NCI-H1694 treated with DMSO at 0.1 percent for 48 hours (cell line): ENCODE measurements at places on chromosomes 2 and 18.

DNA sequence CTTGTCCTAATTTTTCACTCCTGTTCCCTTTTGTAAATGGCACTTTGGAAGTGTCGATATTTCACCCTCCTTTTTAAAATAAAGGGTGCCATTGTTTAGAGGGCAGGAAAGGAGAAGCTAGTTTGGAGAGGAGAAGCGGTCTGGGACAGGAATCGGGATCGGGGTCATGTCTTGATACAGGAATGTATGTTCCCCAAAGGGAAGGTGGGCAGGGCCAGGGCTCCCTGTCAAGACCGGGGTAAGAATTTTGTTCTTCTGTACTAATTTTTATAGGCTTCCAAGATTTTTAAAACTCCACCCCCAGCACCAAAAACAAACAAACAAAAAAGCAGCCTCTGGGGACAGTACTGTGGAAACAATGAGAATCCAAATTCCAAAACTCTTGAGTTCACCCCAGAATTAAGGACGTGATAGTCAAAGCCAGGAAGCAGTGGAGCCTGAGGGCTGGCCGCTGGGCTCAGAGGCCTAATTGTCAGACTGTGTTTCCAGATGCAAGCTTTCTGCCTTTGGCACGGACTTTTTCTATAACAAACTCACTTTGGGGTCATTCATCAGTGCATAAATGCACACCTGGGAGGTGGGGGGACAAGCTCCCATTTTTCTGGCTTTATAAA, 250.4 kb upstream of the SIX2 start:
- no peak for DNase-seq

DNA sequence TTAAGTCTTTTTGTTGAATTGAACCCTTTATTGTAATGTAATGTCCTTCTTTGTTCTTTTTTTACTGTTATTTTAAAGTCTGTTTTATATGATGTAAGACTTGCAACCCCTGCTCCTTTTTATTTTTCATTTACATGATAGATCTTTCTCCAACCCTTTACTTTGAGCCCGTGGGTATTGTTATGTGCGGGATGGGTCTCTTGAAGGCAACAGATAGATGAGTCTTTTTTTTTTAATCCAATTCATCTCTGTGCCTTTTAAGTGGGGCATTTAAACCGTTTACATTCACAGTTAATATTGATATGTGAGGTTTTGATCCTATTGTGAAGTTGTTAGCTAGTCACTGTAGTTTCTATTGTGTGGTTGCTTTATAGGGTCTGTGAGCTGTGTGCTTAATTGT, 120.6 kb downstream of the NCOA1 start:
- DNase-seq: no peak

DNA sequence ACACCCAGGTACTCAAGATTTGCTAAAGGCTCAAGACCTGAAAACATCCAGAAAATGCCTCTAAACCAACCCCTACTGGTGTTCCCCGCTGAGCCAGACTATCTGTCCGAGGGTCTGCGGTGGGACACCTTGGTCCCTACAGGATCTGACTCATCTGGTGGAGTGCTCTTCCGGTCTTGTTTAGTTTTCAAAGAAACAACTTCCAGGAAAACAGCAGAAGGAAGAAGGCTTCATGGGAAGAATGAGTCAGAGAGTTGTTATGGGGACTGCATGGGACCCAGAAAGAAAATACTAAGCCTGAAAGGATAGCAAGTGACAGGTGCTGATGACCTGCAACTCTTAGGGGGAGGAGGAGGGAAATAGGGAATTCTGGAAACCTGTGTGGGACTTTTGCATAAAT, 41.3 kb downstream of the ZFP36L2 start:
- no peak for DNase-seq

- no peak for DNase-seq
These were observed at the start of gene CYRIA for GRCh38 chr2:16665748-16666448. Gene CYRIA, minus strand, starts transcription at chr2:16665834. Its CDS starts 77,715 bp downstream, at chr2:16588119.

GRCh38 chr18:45255197-45255890, 359.9 kb upstream of the SLC14A2 start:
- no peak for DNase-seq

DNA sequence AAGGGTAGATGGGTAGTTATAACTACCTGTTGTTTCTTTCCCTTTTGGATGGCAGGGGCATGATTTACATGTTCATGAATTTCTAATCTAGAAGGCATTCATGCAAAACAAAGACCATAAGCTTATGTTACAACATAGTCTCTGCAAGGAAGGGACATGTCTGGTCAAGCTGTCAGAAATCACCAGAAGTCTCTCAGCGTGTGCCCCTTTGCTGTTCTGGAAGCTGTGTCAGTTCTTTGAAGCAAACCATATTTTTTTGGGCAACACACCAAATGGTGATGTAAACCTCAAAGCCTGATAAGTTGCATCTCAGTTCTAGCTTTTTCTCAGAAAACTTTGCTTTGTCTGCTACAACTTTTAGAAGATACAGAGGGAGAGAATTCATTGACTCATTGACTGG, 173.5 kb upstream of the CTAGE1 start:
- DNase-seq: no peak

GRCh38 chr18:31508781-31509180, 10.8 kb downstream of the DSG2 start:
- DNase-seq: no peak

GRCh38 chr2:217555081-217555876, 447.5 kb downstream of the TNS1 start:
- DNase-seq: no peak

GRCh38 chr18:42326752-42327151, 371.7 kb downstream of the PIK3C3 start:
- DNase-seq: no peak

DNA sequence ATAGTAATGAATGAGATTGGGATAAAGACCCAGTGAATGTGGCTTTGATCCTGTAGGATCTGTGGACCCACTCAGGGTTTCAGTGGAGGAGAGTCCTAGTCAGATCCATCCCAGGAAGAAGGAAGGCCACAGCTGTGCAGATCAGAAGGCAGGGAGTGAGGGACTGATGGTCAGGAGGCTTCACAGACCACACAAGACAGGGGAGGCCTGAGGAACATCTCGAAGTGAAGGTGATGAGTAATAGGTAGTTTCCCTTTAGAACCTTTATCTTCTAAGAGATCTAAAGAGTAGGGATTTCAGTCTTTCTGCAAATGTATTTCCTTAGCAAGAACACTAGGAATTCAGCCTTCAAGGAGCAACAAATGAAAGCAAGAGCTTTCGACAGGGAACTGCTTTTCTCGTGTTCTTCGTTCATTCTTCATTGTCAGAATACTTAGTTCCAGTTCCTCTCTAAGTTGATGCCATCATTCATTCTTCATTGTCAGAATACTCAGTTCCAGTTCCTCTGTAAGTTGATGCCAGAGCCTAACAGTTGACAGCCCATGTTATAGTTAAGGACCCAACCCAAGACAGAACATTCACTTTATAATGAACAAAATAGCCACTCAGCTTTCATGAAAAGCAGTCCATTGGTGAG, 150.2 kb upstream of the EPAS1 start:
- no peak for DNase-seq

DNA sequence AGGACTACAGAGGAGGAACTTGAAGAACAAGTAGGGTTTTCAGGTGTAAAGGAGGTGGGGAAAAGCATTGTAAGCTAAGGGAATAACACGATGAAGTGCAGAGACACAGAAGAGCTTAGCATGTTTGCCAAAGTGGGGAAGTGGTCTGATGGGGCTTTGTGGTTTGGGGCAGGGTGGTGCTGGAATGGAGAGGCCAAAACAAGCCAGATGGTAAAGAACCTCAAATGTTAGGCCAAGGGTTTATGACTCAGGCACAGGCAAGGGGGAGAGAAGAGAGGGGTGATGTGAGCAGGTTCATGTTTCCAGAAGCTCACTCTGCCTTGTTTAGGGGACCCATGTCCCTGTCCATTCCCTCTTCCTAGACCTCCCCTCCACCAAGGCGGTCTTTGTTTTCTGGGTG, 104.5 kb upstream of the YWHAQ start:
- no peak for DNase-seq

- no peak for DNase-seq
These were observed 23.3 kb downstream of the TTC32 start for GRCh38 chr2:19878268-19879046.

DNA sequence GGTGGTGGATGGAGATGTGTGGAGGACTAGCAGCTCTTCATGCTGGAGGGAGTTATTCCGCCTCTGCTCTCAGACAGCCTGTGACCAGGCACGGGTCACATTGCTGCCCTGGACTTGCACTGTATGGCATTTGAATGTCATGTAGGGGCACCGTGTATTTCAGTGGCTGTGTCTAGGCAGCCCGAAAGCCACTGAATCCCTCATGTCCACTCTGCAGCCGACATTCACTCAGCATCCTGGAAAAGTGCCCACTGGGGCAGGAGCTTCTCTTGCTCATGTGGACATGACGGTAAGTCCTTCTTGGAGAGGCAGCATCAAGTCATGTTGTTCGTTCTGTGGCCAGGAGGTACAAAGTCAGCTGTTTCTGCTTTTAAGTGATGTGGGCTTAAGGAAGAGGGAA, 127.9 kb downstream of the SH3RF3 start:
- DNase-seq: no peak

- DNase-seq: no peak
These were observed 70.4 kb upstream of the CYP1B1 start for GRCh38 chr2:38146275-38146906.

- DNase-seq: no peak
These were observed 522.5 kb upstream of the ID2 start for GRCh38 chr2:8159211-8159965.

GRCh38 chr2:109377976-109378375, 235.8 kb downstream of the SEPTIN10 start:
- DNase-seq: no peak

DNA sequence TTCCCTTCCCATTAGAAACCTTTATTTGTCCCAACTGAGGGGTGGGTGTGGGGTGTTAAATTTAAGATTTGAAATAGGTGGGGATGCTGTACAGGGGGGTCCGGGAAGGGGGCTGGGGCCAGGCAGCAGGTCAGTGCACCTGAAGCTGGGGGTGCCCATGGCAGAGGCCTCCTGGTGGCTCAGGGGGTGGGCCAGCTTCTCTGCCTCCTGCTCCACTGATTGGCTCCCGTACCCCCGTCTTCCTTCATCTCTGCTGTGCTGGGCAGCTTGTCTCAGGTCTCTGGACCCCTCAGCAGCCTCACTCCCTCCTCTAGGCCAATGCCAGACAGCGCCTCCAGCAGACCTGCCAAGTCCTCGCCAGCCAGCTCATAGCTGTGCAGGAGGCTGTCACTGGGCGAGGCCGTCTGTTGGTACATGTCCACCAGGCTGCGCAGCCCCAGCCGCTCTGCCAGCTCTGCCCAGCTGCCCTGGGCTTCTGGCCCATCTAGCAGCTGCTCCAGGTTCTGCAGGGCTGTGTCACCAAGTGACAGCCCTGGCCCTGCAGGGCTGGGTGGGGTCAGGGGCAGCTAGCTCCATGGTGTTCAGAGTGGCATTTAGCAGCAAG, 2.0 kb upstream of the ANKRD62 start:
- DNase-seq: no peak

- DNase-seq: no peak
These were observed 2.4 kb downstream of the POU3F3 start for GRCh38 chr2:104856086-104856972.

DNA sequence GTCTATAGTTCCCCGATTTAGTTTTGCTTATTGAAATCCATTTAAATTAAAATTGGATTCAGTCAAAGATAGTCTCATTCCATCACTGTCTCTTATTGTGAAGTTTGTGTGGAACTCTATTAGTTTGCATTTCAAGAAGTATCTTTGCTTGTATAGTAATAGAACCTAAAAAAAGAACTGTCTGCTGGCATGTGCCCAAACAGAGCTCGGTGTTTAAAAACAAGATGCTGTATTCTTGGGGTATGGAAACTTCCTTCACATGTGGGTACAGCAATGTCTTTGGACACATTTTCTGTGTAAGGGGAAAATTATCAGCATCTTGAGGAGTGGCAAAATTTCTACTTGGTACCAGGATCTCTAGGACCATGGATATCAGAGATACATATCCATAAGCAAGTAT, 292.6 kb downstream of the PLCL1 start:
- no peak for DNase-seq

- no peak for DNase-seq
These were observed 389.6 kb downstream of the TRIB2 start for GRCh38 chr2:13106302-13106701.

DNA sequence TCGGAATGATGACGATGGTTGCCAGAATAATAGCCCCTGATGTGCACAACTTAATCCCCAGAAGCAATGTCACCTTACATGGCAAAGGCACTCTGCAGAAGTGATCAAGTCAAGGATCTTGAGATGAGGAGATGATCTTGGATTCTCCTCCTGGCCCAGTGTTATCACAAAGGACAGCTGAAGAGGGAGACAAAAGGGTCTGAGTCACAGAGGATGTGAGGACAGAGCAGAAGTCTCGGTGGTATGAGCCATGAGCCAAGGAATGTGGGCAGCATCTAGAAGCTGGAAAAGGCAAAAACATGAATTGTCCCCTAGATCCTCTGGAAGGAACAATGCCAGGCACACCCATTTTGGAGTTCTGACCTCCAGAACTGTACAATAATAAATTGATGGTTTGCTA, 358.5 kb downstream of the MYCN start:
- no peak for DNase-seq

DNA sequence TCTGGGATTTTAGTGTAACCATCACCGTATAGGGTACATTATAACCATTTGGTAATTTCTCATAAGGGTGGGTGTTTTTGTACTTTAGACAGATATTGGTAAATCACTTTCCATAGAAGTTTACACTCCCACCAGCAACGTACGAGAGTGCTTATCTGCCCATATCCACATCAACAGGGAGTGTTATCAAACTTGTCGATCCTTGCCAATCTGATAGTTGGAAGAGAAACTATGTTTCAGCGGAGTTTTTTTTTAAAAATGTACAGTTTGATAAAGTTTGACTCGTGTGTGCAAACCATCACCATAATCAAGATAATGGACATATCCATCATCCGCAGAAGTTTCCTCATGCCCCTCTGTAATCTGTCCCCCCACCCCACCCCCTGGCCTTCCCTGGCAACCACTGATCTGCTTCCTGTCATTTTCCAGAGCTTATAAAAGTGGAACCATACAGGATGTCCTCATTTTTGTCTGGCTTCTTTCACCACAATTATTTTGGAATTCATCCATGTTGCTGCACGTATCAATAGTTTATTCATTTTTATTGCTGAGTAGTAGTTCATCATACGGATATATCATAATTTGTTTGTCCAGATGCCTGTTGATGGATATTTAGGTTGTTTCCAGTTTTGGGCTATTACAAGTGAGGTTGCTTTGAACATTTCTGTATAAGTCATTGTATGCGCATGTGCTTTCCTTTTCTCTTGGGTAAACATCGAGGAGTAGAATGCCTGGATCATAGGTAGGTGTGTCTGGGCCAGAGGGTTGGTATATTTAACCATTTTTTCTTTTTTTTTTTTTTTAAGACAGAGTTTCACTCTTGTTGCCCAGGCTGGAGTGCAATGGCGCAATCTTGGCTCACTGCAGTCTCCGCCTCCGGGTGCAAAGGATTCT, 18.6 kb downstream of the GLI2 start:
- DNase-seq: no peak

- no peak for DNase-seq
These were observed 36.9 kb upstream of the RAB31 start for GRCh38 chr18:9671214-9671613.

DNA sequence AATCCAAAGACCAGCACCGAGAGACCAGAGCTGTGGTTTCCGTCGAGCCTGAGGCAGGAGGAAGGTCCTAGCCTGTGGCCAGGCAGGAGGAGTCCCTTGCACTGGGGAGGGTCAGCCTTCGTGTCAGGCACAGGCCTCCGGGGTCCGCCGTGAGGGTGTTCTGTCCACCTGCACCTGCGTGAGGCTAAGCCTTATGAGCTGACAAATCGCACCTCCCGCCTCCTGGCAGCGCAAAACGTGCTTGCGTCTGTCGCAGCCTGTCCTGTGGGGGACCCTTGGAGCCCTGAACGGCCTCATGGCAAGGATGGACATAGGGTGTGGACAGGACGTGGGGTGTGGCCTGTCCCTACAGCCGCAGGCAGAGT, 73.3 kb downstream of the KCNG2 start:
- DNase-seq: no peak
